Stimulated activated CD4-positive, alpha-beta T cell treated with anti-CD3 and anti-CD28 coated beads, Interleukin-12 subunit alpha, Interleukin-12 subunit beta, amount 100 ng/mL, for 48 hours (primary cell): ENCODE measurements at places on chromosomes 7 and 10.

DNA sequence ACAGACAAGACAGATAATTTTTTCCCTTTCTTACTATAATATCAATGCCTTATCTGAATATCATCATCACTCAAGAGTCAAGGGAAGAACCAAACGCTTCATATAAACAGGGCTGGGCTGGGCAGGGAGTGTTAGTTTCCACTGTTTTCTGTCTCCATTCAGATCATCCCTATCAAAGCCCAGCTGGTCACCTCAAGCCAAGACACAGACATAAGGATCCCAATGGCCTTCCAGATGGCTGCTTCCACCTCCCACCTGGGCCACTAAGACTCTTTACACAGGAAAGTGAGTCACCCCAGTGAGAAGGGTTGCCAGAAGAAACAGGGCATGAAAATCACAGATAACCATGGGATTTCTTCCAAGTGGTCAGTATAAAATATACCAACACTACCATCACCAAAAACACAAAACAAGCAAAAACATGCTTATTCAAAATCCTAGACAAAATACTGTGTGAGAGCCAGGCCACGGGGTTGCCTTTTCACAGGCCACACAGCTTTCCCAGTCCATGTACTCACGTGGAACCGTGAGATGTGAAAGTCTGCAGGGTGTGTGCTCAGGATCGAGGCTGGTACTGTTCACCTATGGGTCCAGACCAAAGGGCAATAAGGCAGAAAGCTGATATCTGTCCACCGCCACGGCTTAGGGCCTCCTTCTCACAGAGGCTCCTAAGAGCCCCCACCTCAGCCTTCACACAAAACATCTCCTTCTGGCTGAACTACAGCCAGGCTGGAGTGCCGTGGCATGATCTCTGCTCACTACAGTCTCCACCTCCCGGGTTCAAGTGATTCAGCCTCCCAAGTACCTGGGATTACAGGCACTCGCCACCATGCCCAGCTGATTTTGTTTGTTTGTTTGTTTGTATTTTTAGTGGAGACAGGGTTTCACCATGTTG is 5.7 kb downstream of the PRSS1 start:
- no peak for DNase-seq

DNA sequence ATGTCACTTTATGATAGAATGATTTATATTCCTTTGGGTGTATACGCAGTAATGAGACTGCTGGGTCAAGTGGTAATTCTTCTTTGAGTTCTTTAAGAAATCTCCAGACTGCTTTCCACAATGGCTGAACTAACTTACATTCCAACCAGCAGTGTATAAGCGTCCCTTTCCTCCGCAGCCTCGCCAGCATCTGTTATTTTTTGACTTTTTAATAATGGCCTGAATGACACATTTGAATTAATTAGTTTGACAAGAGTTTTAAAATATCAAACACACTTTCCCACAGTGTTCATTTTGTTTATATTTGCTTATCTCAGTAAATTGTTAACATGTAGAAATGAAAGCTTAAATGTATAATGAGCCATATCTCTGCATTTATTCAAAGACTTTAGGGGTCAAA is 116.8 kb downstream of the TES start:
- no peak for DNase-seq

DNA sequence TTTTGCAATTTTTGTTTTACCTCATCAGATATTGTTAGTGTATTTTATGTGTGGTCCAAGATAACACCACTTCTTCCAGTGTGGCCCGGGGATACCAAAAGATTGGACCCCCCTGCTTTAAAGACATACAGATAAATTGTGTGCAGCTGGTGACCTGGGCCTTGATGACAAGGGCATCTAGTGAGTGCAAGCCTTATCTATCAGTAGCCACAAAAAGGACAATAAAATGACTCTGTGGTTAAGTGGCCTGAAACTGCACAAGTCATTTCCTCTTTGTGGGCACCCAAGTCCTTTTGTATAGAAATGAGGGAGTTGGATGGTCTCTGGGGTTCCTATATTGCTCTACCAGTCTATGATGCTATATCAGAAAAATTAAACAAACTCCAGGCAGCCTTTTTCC is 98.1 kb downstream of the PARD3 start:
- no peak for DNase-seq

GRCh38 chr10:100518761-100519241 is 860 bp downstream of the SEC31B start:
- DNase-seq, result peak; percentile 56

- no peak for DNase-seq
Observed at GRCh38 chr7:138324941-138325340, 135.1 kb upstream of the TRIM24 start.

- no peak for DNase-seq
Observed at GRCh38 chr10:43218206-43218950, 48.5 kb downstream of the RASGEF1A start.

DNA sequence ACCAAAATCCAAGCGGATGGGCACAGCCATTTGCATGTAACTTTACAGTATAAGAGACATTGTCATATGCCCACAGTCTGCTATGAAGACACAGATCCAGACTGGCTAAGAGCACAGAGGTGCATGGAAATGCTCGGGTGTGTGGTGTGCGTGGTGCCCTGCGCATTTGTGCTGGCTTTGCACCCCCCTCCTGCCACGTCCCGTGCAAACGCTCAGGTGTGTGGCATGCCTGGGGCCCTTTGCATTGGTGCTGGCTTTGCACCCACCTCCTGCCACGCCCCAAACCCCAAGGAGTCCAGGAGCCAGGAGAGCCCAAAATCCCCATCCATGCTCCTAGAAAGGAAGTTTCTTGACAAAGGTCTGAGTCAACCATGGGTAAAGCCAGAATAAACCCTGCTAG is 306.2 kb downstream of the PTPRN2 start:
- no peak for DNase-seq

- DNase-seq, result no peak
Observed at GRCh38 chr7:3806516-3806915, 505.5 kb downstream of the SDK1 start.

GRCh38 chr10:70775679-70776454 is 9.3 kb downstream of the TBATA start:
- no peak for DNase-seq

DNA sequence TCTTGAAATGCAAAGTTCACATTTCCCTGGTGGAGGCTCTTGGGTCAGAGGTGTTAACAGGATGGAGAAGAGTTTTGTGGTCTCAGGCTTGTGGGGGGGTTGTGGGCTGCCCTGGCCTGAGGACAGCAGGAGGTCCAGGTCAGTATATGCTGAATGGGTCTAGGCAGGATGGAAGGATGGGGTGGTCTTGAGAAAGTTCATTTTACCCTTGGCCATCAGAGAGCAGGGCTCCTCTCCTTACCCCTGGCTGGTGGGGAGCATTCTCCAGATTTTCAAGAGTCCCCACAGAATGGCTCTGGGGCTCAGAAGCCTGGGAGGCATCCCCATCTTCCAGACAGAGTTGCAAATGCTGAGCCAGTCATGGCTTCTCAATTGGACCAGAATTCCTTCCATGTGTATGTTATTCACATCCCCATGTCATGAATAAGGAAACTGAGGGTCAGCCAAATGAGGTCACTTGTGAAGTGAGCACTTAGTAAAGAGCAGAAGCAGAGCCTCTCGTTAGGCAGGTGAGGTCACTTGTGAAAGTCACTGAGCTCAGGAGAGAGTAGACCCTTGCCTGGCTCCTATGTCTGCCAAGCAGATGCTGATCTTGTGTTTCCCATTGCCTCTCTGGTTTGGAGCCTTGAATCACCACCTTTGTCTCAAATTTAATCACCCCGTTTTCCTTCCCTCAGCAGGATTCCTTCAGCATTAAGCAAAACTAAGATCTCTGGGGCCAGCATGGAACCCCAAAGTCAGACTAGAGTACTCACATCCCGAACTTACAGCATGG is 33.0 kb downstream of the MBL2 start:
- no peak for DNase-seq

GRCh38 chr10:59894114-59894513 is 12.2 kb downstream of the CCDC6 start:
- DNase-seq, result no peak

GRCh38 chr10:34959786-34960185 is 130.4 kb downstream of the CUL2 start:
- DNase-seq, result no peak

DNA sequence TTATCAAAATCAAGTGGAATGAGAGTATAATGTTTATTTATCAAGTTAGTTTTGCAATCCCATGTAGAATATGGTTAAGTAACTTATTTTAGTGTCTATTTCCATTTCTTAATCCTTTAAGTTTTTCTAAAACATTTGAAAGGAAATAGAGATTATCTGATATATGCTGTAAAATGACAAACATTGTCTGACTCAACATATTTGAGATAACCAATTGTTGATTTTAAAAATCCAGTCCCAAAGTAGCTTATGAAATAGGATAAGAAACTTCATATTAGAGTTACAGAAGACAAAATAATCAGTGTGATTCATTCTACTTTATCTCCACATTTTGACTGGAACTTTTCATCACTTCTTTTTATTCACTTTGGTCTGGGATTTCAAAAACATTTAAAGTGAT is 38.7 kb upstream of the CDK1 start:
- DNase-seq, result no peak

DNA sequence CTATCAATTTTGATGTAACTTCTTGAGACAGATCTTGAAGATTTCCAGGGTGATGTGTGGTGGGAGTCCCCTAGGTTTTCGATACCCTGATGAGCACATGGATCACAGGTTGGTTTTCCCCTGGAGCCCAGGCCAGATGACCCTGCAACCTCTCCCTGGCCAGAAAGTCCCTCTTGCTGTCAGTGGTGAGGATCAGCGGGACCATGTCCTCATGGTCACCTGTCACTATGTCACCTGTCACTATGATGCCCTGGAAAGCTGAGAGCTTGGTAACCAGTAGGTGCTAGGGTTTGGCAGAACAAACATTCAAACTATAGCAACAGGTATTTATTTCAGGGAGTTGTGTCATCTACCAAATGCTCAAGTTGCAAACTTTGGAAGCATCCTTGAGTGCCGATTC is 197.9 kb downstream of the ARHGAP12 start:
- DNase-seq, result no peak

- DNase-seq, result no peak
Observed at GRCh38 chr7:151094675-151095074, 8.4 kb downstream of the AGAP3 start.

DNA sequence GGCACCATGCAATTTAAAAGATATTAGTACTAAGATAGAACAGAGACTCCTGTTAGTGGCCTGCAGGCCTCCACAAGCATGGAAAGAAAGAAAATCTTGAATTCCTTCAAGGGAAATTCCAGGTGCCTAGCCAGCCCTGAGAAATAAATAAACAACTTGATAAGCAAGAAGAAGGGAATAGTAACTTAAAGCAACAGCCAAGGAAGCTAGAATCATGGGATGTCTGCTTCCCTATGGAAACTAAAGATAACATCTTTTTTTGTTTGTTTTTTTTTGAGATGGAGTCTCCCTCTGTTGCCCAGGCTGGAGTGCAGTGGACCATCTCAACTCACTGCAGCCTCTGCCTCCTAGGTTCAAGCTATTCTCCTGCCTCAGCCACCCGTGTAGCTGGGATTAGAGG is 128.6 kb downstream of the SKIDA1 start:
- DNase-seq, result no peak

DNA sequence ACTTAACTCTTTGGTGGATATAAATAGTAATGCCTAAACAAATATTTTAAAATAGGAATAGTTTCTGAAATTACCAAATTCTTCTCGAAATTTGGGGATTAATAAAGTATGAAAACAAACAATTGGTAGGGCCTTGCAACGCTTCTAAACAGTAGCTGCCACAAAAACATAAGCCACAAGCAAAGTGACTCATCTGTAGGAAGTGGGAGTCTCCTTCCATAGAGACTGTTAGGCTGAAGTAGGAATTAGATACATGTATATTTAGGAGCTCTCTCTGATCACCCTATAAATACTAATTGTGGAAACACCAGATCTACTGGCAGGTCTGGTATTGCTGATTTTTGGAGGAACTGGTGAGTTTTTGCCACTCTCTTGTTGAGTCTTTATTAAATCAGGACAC is 5.7 kb upstream of the LMOD2 start:
- DNase-seq, result no peak

- DNase-seq, result no peak
Observed at GRCh38 chr10:132394936-132395703, 1.9 kb upstream of the PWWP2B start.

DNA sequence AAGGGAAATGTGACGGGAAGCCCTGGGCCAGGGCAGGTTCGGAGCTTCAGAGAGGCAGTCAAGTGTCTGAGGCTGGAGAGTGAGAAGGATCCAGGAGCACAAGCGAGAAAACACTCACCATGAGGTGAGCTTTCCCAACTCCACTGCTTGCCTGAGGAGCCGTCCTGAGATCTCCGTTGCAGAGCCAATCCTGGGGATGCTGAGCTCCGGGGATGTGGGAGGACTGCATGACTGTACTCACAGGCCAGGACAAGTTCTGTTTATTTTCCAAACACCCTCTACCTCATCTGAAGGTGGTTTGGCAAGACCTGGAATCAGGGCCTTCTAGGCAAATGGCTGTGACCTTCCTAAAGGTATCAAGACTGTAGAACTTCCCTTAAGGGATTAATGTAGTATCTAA is 38.7 kb downstream of the GLI3 start:
- no peak for DNase-seq

DNA sequence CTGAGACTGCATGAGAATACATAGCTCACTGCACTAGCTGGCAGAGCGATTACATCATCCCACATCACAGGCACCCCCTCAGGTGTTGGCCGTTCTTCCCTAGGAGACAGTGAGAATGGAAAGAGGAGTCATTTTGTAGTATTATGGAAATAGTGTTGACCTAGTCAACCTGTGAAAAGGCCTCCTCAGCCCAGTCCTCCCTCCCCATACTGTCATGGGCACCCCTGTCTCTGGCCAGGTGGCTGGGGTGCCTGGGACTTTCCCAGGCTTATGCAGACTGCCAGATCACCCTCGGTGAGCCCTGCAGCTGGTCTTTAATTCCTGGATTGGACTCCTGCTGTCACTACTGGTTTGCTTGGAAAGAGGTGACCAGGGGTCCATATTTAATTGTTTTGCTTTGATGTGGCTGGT is 4.0 kb downstream of the INPP5A start:
- DNase-seq, result no peak

DNA sequence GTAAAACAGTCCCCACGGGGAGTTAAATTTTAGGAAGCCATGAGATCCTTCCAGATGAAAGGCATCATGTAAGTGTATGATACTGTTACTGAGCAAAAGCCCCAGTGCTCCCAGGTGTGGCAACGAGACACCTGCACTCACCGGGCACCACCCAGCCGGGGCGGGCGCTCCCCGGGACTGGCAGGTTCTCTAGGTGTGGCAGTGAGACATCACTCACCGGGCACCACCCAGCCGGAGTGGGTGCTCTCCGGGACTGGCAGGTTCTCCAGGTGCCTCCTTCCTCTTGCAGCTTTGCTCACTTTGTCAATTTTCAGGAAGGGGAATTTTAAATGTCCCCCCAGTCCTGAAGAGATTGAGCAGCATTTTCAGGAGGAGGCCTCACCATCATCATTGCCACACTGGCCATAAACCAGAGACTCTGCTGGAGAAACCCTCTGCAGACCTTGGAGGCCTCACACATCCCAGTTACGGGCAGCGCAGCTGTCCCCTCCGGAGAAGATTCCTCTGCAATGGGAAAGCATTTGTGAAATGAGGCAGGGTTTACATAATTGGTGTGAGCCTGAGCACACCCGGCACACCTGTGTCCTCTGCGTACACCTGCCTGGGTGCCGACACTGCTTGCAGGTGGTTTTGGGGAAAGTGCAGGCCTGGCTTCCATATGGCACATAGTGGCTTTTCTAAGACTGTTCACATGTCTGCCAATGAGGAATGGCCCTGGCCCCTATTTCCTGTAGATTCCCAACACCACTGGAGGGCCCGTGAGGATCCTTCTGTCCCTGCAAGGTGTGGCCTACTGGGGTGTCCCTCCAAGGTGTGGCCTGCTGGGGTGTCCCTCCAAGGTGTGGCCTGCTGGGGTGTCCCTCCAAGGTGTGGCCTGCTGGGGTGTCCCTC is 191.4 kb downstream of the EBF3 start:
- no peak for DNase-seq

GRCh38 chr10:86067436-86068050 is 299.1 kb downstream of the GRID1 start:
- DNase-seq, result no peak
